Mesothelial cell of epicardium (in vitro differentiated cells): ENCODE measurements at places on chromosomes 7 and 10.

DNA sequence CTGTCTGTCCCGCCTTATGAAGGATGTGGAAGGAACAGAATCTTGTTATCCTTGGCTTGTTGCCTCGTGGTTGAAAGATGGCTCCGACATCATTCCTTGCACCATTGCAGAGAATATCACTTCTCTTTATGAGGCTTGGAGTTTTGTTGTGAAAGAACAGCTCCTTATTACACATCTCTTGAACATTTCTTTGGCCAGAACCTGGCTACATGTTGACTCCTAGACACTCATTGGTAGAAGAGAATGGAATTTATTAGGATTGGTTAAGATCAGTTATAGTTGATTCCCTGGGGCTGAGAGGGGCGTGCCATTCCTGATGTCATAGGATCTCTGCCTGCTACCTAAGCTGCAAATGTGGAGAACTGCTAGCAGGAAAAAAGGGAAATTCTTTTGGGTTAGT is 180.5 kb upstream of the CTBP2 start:
- peaks cover 3% of the 10 kb centered on the region for H3K4me1 ChIP-seq
- no peaks in the 10 kb centered on the region for H3K27me3 ChIP-seq
- no peak overlapping the region for H3K27ac ChIP-seq
- H3K4me3 ChIP-seq: no peak overlapping the region
- no peaks in the 10 kb centered on the region for H3K36me3 ChIP-seq
- no peak for DNase-seq

DNA sequence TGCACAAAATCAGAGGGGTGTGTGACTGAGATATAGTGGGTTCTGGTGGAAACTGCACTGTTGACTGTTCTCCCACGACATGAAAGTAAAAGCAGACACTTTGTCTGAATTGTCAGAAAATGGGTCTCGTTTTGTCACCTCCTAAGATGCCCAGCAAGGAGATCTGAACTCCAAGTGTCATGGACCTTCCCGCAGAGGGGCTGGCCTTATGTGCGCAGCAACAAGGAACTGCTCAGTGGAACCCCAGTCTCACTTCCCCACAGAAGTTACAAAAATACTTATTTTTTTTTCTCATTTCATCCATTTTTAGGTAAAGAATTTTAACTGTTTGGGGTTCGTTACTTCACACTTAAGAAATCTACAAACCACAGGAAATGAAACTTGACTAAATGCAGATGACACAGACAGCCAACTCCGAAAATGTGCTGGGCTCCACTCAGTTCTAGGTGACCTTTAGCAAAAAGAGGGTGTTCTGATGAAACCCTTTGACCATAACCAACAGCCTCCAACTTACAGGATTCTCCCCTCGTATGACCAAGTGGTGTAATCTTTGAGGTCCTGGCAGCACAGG is 115.0 kb downstream of the FAM107B start:
- no peak overlapping the region for H3K27ac ChIP-seq
- DNase-seq: no peak
- H3K4me3 ChIP-seq: no peak overlapping the region
- peaks cover 3% of the 10 kb centered on the region for H3K36me3 ChIP-seq

DNA sequence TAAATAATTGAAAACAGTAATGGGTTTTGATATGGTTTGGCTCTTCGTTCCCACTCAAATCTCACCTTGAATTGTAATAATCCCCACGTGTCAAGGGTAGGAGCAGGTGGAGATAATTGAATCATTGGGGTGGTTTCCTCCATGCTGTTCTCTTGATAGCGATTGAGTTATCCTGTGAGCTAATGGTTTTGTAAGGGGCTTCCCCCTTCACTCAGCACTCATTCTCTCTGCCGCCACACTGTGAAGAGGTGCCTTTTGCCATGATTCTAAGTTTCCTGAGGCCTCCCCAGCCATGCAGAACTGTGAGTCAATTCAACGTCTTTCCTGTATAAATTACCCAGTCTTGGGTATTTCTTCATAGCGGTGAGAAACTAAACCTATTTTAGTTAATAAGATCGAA is 551.7 kb upstream of the POT1 start:
- DNase-seq: no peak
- H3K27ac ChIP-seq: no peak overlapping the region
- H3K36me3 ChIP-seq: no peaks in the 10 kb centered on the region
- no peak overlapping the region for H3K4me3 ChIP-seq
- no peaks in the 10 kb centered on the region for H3K4me1 ChIP-seq
- H3K27me3 ChIP-seq: no peaks in the 10 kb centered on the region

GRCh38 chr7:26166684-26167266 is 14.8 kb downstream of the NFE2L3 start:
- H3K4me1 ChIP-seq: no peaks in the 10 kb centered on the region
- H3K36me3 ChIP-seq: peaks cover 3% of the 10 kb centered on the region
- no peak for DNase-seq
- no peak overlapping the region for H3K4me3 ChIP-seq
- no peaks in the 10 kb centered on the region for H3K27me3 ChIP-seq
- H3K27ac ChIP-seq: no peak overlapping the region

- H3K36me3 ChIP-seq: peaks cover 48% of the 10 kb centered on the region
- no peak for DNase-seq
- no peak overlapping the region for H3K27ac ChIP-seq
- no peaks in the 10 kb centered on the region for H3K27me3 ChIP-seq
- H3K4me1 ChIP-seq: peaks cover 37% of the 10 kb centered on the region
These were observed 98.8 kb upstream of the CDK1 start for GRCh38 chr10:60679388-60679990.
